ENCODE measurements at places on chromosomes 12 and 14.

DNA sequence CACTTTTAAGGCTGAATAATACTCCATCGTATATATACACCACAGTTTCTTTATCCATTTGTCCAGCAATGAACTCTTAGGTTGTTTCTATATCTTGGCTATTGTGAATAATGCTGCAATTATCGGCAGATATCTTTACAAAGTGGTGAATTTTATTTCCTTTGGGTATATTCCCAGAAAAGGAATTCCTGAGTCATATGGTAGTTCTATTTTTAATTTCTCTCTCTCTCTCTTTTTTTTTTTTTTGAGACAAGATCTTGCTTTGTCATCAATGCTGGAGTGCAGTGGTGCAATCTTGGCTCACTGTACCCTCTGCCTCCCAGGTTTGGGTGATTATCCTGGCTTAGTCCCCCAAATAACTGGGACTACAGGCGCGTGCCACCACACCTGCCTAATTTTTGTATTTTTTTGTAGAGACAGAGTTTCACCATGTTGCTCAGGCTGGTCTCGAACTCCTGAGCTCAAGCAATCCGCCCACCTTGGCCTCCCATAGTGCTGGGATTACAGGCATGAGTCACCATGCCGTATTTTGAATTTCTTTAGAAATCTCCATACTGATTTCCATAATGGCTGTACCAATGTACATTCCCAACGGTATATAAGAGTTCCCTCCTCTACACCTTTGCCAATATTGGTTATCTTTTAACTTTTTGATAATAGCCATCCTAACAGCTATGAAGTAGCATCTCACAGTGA is 98.4 kb downstream of the EFCAB11 start:
- no peak for DNase-seq

- DNase-seq, result no peak
Measured at GRCh38 chr12:18415227-18415626, 153.9 kb downstream of the PIK3C2G start.

- DNase-seq, result no peak
Measured at GRCh38 chr14:94974893-94975292, 182.4 kb downstream of the DICER1 start.

GRCh38 chr14:24879661-24880386 is 170.1 kb downstream of the STXBP6 start:
- DNase-seq, result no peak

DNA sequence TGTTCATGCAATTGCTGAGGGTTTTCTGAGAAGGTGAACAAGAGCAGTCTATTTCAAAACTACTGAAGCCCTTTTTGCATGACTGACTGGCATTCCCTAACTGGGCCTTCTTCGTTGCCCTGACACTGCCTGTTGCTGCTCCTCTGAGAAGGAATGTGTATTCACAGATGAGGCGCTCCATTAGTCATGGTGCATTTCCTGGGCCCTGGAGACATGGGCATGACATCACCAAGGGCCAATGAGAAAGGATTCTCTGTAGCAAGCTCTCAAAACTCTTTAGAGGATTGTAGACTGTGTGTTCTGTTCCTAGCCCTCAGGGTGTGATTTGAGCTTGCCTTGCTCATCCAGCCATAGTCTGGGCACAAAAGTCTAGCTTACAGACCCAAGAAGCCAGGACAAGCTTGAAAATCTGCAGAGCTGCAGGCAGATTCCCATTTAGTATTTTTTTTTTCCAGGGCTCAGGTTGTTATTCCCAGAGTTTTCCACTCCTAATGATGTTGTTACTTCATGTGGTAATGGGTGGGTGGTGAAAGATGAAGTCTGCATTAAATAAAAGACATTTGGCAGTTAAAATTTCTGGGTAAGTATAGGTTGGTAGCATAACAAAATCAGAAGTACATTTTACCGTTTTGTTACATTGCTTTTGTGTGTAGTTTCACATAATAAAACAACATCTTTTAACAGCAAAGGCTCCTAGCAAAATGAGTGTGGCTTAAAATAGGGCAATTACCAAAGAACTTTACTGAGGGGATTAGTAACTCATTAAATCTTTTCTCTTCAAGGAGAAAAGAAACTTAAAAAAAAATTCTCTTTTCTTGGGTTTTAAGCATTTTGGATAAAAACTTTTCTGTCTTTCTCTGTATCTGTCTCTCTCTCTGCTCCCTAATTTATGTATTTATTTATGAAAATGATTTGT is 318.4 kb downstream of the RAD51B start:
- DNase-seq, result no peak

- no peak for DNase-seq
Measured at GRCh38 chr14:104191409-104191997, 53.1 kb downstream of the KIF26A start.

- DNase-seq, result no peak
Measured at GRCh38 chr12:49689237-49689636, 18.0 kb downstream of the FMNL3 start.

GRCh38 chr14:24965934-24966578 is 83.9 kb downstream of the STXBP6 start:
- no peak for DNase-seq

- DNase-seq, result peak; percentile 71
Measured at GRCh38 chr12:38904537-38905479, 583 bp downstream of the CPNE8 start.

DNA sequence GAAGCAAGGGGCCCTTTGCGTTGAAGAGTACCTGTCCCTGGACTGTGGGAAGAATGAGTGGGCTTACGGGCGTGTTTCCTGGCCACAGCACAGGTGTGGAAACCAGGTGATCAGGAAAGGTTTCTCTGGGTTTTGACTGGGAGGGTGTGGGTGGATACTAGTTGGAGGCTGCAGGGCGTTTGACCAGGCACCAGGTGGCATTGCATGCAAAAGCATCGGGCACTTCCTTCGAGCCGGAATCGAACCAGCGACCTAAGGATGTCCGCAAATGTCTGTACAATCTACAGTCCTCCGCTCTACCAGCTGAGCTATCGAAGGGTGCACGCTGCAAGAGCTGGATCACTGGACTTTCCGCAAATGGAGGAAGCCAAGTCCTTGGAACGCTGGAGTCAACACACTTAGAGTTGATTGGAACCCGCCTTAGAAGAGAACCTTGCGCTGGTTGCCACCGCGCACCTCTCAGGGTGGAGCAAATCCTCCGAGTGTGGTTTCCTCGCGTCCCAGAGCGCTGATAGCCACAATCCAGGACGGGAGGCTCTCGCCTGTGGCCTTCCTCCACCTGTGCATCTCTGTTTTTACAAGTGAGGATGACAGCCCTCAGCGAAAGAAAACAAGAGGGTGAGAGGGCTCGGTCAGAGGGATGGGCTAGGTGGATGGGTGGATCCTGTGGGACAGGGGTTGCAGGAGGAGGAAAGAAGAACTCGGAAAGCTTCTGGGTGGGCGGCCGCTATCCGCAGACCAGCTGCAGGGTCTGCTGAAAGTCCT is 21.2 kb upstream of the RNASE4 start:
- peak; percentile 76 for DNase-seq

DNA sequence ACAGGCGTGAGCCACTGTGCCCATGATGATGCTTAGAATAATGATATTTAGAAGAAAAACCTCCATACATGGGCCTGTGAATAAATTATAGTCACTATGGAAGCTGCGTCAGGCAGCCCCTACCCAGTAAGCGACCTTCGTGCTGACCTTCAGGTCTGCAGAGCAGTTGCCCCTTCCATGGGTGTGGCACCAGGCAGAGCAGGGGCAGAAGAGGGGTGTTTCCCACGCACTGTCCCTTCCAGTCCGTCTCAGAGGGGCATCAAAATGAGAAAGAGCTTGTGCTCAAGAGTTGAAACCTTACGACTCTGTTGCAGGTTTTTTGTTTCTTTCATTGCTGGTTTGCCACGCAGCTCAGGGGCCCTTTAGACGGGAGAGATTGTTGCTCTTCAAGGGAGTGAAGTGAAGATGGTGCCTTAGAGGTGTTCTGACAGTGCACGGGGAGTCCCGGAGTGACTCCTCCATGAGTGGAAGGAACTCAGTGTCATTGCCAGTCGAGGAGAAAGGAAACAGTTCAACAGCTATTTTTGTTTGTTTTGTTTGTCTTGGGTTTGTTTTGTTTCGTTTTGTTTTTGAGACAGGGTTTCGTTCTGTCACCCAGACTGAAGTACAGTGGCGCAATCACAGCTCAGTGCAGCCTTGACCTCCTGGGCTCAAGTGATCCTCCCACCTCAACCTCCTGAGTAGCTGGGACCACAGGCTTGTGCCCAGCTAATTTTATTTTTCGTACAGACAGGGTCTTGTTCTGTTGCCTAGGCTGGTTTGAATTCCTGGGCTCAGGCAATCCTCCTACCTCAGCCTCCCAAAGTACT is 13.9 kb downstream of the CKB start:
- DNase-seq, result no peak

DNA sequence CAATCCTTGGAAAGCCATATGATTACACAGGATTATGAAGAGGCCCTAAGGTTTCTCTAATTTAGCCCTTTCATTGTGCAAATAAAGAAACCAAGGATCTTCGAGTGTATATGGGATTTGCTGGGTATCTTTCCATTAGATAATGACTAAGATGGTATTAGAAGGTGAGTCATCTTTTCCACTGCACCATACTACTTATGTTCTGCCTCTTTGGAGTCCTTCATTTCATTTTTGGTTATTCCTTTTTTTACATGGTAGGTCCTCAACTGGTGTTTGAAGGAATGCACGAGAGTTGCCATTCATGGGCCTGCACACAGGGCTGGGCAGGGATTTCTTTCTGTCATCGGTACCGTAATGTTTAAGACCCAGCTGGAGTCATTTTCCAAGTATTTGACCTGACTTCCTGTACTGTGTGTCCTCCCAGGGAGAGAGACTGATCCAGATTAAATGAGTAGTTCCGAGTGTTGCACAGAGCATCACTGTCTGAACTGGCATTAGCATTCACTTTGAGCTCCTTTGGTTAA is 85.7 kb downstream of the BORCS5 start:
- DNase-seq, result no peak

- no peak for DNase-seq
Measured at GRCh38 chr14:101585211-101585610, 23.9 kb downstream of the DIO3 start.

- no peak for DNase-seq
Measured at GRCh38 chr14:31835049-31835448, 242.1 kb upstream of the ARHGAP5 start.

DNA sequence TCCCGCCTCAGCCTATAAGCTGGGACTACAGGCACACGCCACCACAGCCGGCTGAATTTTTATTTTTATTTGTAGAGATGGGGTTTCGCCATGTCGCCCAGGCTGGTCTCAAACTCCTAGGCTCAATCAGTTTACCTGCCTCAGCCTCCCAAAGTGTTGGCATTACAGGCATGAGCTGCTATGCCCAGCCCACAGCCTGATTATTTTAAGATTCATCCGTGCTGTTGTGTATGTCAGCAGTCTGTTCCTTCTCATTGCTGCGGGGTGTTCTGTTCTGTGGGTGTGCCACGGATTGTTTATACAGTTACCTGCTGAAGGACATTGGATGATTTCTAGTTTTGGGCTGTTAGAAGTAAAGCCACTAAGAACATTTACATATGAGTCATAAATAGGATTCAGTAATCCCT is 9.6 kb upstream of the EP400 start:
- DNase-seq, result no peak

DNA sequence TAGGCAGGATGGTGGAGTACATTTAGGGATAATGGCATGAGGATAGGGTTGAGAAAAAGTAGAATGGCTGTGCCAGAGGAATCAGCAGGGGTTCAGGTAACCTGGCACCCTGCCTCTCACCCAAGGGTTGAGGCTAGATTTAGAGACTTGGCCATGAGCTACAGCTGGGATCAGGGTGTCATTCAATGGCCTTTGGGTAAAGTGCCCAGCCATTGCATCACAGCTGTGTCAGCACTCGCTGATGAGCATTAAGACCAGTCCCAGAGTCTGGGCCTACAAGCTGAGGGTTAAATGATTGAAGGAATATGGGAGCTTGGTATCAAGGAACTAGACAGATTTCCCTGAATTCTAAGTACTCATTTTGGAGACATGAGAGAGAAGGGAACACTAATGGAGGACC is 113.9 kb downstream of the PRIMA1 start:
- no peak for DNase-seq

DNA sequence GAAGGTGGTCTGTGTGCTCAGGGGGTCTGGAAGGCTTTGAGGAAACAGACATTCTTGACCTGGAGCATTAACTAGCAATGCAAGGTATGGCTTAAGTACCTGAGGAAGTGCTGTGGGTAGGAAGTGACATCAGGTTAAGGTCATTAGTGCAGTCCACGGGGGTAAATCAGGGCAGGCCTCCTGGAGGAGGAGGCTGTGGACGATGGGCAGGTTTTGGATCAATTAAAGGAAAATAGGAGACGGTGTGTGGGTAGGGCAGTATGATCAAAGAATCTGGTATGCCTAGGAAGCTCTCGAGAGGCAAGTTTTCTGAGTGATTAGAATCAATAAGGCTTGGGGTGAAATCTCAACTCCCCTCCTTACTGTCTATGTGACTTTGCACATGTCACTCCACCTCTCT is 295.3 kb downstream of the AACS start:
- DNase-seq, result no peak

GRCh38 chr12:109589691-109590245 is 16.2 kb downstream of the MVK start:
- no peak for DNase-seq

DNA sequence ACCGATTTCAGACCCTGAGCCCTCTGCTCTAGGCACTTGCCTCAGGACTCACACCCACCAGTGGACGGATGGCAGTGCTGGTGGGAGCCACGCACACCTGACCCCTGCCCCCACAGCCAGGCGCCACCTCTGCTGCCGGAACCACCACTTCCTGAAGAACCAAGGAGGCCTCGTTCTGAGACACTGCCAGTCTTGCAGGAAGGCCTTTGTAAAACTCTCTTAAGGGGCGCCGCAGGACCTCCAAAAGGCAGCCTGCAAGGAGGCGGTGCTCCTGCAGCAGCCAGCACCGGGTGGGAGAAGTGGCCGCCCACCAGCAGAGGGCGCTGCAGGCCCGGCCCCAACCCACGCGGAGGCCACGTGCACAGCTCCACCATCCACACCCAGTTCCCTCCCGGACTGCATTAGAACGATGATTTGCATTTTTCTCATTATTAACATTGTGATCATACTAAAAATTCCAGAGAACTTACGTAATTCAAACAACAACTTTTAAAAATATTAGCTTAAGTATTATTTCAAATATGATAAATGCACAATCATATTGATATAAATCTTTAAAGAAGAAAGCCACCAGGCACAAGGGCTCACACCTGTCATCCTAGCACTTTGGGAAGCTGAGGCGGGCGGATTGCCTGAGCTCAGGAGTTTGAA is 12.8 kb downstream of the STX2 start:
- no peak for DNase-seq

DNA sequence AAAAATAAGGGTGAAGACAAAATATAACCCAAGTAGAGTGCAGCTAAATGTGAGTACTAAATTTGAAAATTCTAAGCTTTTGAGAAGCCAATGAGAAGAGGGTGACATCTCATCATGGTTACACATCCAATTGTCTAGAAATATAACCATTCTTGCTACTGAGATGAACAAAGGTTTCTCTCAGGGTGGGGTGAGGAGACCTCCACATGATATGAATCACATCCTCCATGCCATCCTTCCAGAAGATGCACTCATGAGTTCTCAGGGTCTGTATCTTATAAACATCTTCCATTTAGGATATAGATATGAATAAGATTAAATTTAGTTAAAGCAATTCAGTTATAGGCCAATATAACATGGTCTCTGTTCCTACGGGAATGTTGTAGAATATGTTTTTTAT is 38.9 kb upstream of the E2F7 start:
- no peak for DNase-seq

Measured in GM06990 (cell line).